Frontal cortex (tissue), 4 donors: ENCODE measurements at places on chromosomes 16 and 17. TPM values are rescaled to one million over a fixed set of nuclear protein-coding genes. Genes with fewer than 3 reads are reported as not detected.

Gene ABCA6
- 3.7 TPM for total RNA-seq

Gene CAPNS2
- total RNA-seq, result not detected

Gene CHST6
- 0.41 TPM for total RNA-seq

Gene TMEM100
- 3.3 TPM for total RNA-seq

Gene CTRL
- total RNA-seq, result 2.0 TPM

Gene HYDIN
- total RNA-seq, result 19.2 TPM

Gene TRAPPC2L
- total RNA-seq, result 26.5 TPM

Gene CFAP119
- total RNA-seq, result 3.3 TPM

Gene SPN
- under 0.01 TPM for total RNA-seq

Gene SAMD14
- 21.2 TPM for total RNA-seq

Gene C16orf74
- 0.82 TPM for total RNA-seq

Gene FBXW10B
- 0.82 TPM for total RNA-seq

Gene PLA2G10
- total RNA-seq, result not detected

Gene TBC1D3E
- total RNA-seq, result 0.41 TPM

Gene HOXB9
- total RNA-seq, result not detected

Gene NME2
- 202 TPM for total RNA-seq

Gene GFAP
- total RNA-seq, result 155 TPM

Gene TMEM114
- total RNA-seq, result not detected

Gene CSH1
- not detected for total RNA-seq

Gene STX1B
- 11.4 TPM for total RNA-seq

Gene CIBAR2
- total RNA-seq, result 0.41 TPM

Gene CNOT1
- 87.6 TPM for total RNA-seq

Gene KRTAP4-3
- not detected for total RNA-seq
